IPS DF 6.9 (cell line): ENCODE measurements at places on chromosomes 7 and 10.

GRCh38 chr10:22984066-22984465, 56.2 kb downstream of the ARMC3 start:
- no peaks in the 10 kb centered on the region for H3K27me3 ChIP-seq
- no peak overlapping the region for H3K27ac ChIP-seq
- no peaks in the 10 kb centered on the region for H3K36me3 ChIP-seq
- H3K4me1 ChIP-seq, result no peaks in the 10 kb centered on the region

GRCh38 chr7:101629171-101629570, at the start of gene MYL10:
Gene MYL10 (minus strand): TSS chr7:101629296. CDS start chr7:101629118, 178 bp downstream.
- peaks cover 8% of the 10 kb centered on the region for H3K4me1 ChIP-seq
- no peak for DNase-seq
- H3K27ac ChIP-seq, result no peak within 1 kb of the TSS
- H3K4me3 ChIP-seq, result no peak within 1 kb of the TSS
- H3K36me3 ChIP-seq, result no peaks in the 10 kb centered on the region

- no peaks in the 10 kb centered on the region for H3K27me3 ChIP-seq
- no peaks in the 10 kb centered on the region for H3K36me3 ChIP-seq
These were observed 64.1 kb downstream of the AHR start for GRCh38 chr7:17362439-17363105.

- H3K4me1 ChIP-seq, result no peaks in the 10 kb centered on the region
- no peaks in the 10 kb centered on the region for H3K27me3 ChIP-seq
- H3K27ac ChIP-seq, result no peak overlapping the region
- no peaks in the 10 kb centered on the region for H3K36me3 ChIP-seq
- no peak overlapping the region for H3K4me3 ChIP-seq
- DNase-seq, result no peak
These were observed 37.3 kb upstream of the CNPY1 start for GRCh38 chr7:155583636-155584035.

DNA sequence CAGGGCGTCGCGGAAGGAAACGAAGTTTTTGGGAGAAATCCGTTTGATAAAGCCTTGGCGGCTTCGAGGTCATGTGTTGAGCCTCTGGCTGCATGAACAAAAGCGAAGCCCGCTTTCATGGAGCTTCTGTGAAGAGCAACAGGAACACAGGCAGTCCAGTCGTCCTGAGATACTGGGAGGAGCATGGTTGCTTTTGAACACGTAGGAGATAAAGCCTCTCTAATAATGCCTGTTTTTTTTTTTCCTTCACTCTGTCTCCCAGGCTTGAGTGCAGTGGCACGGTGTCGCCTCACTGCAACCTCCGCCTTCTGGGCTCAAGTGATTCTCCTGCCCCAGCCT, 473 bp upstream of the ZNF32 start:
- H3K4me3 ChIP-seq, result peak overlapping the region; percentile 41; the same call in 1 of the 2 replicates
- no peak for DNase-seq
- no peaks in the 10 kb centered on the region for H3K4me1 ChIP-seq
- H3K36me3 ChIP-seq, result peaks cover 8% of the 10 kb centered on the region; the same call in 1 of the 2 replicates
- no peak overlapping the region for H3K27ac ChIP-seq
- peaks cover 2% of the 10 kb centered on the region; the same call in 1 of the 2 replicates for H3K27me3 ChIP-seq

- H3K27me3 ChIP-seq, result no peaks in the 10 kb centered on the region
- no peak overlapping the region for H3K27ac ChIP-seq
- DNase-seq, result no peak
- peaks cover 2% of the 10 kb centered on the region; the same call in 1 of the 2 replicates for H3K4me1 ChIP-seq
- H3K36me3 ChIP-seq, result no peaks in the 10 kb centered on the region
These were observed 12.7 kb downstream of the AFAP1L2 start for GRCh38 chr10:114391599-114391998.

- no peak for DNase-seq
- H3K4me1 ChIP-seq, result no peaks in the 10 kb centered on the region
- no peak overlapping the region for H3K27ac ChIP-seq
- H3K27me3 ChIP-seq, result no peaks in the 10 kb centered on the region
These were observed 23.9 kb downstream of the TEX36 start for GRCh38 chr10:125659071-125659470.

GRCh38 chr7:52273685-52274610, 761.5 kb upstream of the POM121L12 start:
- H3K4me3 ChIP-seq, result no peak overlapping the region
- H3K27ac ChIP-seq, result no peak overlapping the region
- no peaks in the 10 kb centered on the region for H3K4me1 ChIP-seq
- no peaks in the 10 kb centered on the region for H3K36me3 ChIP-seq

DNA sequence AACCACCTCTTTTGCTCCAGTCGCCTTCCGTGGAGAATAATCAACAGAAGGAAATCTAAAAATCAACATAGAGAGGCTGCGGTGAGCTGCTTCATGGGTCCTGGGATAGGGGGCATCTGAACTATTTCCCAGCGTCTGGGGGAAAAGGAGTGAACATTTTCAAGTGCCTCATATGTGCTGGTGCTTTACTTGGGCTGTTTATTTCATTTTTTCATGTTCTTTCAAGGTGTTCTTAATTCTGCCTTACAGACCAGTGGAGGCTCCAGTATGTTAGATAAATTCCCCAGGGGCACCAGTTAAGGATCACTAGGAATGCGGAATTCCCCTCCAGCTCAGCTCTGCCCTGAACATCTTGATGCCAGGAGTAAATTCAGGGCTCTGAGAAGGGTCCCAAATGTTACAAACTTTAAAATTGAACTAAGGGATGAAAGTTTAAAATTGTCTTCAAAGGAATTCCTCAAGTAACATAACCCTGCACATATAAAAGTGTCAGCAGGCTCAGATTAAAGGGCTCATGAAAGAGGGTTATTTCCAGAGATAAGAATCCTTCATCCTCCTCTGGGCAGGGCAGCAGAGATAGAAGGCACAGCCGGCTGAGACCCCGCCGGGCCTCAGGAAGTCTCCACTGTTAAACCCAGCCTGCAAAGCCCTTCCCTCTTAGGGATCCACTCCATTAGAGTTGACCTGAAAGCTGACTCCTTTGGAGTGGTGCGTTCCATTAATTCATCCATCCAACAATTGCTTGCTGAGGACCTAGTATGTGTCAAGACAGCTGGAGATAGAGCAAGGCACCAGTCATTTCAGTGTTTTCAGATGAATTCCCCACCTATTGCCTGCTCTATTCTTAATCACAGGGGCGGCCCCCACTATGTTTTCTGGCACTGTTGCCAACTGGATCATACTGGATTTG, 345.8 kb downstream of the KCNMA1 start:
- H3K4me1 ChIP-seq, result 0 out of 2 replicates have a peak, but pooled peaks cover 2% of the 10 kb centered on the region
- H3K36me3 ChIP-seq, result no peaks in the 10 kb centered on the region
- no peak for DNase-seq
- no peak overlapping the region for H3K27ac ChIP-seq

DNA sequence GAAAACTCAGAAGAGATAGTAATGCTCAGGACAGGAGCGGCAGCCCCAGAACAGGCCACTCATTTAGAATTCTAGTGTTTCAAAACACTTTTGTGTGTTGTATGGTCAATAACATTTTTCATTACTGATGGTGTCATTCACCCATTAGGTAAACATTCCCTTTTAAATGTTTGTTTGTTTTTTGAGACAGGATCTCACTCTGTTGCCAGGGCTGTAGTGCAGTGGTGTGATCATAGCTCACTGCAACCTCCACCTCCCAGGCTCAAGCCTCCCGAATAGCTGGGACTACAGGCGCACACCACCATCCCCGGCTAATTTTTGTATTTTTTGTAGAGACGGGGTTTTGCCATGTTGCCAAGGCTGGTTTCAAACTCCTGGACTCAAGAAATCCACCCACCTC, 65.9 kb upstream of the CAPZA2 start:
- no peaks in the 10 kb centered on the region for H3K4me1 ChIP-seq
- no peak overlapping the region for H3K4me3 ChIP-seq
- DNase-seq, result no peak

DNA sequence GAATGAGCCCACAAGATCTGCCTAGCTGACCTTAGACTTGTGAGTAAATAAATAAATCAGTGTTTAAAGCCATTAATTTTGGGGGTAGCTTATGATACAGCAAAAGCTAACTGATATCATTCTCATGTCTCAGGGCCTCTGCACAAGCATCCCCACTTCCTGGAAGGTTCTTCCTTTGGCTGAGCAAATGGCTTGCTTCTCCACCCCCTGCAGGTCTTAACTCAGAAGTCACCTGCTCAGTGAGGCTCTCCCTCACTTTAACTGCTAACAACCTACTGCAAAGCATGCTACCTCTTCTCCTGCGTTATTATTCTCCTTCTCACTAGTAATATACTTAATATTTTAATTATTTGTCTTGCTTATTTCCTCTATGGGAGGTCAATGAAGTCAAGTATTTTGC, 167.3 kb downstream of the TPK1 start:
- DNase-seq, result no peak
- no peak overlapping the region for H3K4me3 ChIP-seq

- DNase-seq, result no peak
- H3K36me3 ChIP-seq, result no peaks in the 10 kb centered on the region
- H3K4me3 ChIP-seq, result no peak overlapping the region
- no peaks in the 10 kb centered on the region for H3K4me1 ChIP-seq
- H3K27me3 ChIP-seq, result no peaks in the 10 kb centered on the region
These were observed 484.5 kb upstream of the ZMIZ1 start for GRCh38 chr10:78584266-78584665.

- no peaks in the 10 kb centered on the region for H3K36me3 ChIP-seq
- H3K4me1 ChIP-seq, result no peaks in the 10 kb centered on the region
- no peak overlapping the region for H3K4me3 ChIP-seq
- DNase-seq, result no peak
These were observed 23.3 kb downstream of the TMEM106B start for GRCh38 chr7:12234334-12234865.

DNA sequence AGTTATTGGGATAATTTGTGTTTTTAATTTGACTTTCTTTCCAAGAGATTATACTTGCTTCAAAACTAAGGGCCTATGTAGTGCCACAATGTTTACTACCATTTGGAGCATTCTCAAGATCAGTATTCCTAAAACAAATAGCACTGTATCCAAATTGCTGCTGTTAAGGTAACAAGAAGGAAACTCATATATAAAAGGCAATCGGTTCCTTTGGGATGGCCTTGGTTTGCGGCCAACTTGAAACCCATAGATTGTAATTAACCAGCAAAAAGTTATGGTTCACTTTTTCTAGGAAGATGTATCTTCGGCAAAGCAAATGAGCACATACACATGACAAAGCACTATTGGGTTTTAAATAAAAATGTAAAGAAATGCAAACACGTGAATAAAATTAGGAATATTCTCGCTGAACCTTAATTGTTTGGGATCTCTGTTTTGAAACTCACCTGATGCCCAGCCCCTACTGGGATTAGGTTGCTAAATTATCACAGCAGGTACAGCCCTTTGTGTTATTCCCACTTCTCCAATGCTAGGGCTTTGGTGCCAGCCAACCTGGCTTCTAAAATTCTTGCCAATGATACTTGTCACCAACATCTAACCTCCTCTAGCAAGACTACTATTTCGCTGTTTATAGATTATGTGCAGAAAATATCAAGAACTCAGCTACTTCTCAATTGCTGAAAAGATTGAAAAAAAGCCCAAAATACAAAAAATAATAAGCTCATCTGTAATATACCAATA, 16.0 kb downstream of the CDNF start:
- no peak for DNase-seq
- no peaks in the 10 kb centered on the region for H3K36me3 ChIP-seq
- no peak overlapping the region for H3K4me3 ChIP-seq
- no peaks in the 10 kb centered on the region for H3K27me3 ChIP-seq

- H3K4me1 ChIP-seq, result peaks cover 4% of the 10 kb centered on the region
- DNase-seq, result no peak
- H3K4me3 ChIP-seq, result no peak overlapping the region
- H3K36me3 ChIP-seq, result no peaks in the 10 kb centered on the region
These were observed 1.7 kb upstream of the TMEM213 start for GRCh38 chr7:138796038-138796615.

- H3K27me3 ChIP-seq, result no peaks in the 10 kb centered on the region
- H3K27ac ChIP-seq, result no peak overlapping the region
- H3K4me3 ChIP-seq, result no peak overlapping the region
- no peaks in the 10 kb centered on the region for H3K4me1 ChIP-seq
- H3K36me3 ChIP-seq, result no peaks in the 10 kb centered on the region
These were observed 517.4 kb downstream of the PARD3 start for GRCh38 chr10:34297541-34298345.

DNA sequence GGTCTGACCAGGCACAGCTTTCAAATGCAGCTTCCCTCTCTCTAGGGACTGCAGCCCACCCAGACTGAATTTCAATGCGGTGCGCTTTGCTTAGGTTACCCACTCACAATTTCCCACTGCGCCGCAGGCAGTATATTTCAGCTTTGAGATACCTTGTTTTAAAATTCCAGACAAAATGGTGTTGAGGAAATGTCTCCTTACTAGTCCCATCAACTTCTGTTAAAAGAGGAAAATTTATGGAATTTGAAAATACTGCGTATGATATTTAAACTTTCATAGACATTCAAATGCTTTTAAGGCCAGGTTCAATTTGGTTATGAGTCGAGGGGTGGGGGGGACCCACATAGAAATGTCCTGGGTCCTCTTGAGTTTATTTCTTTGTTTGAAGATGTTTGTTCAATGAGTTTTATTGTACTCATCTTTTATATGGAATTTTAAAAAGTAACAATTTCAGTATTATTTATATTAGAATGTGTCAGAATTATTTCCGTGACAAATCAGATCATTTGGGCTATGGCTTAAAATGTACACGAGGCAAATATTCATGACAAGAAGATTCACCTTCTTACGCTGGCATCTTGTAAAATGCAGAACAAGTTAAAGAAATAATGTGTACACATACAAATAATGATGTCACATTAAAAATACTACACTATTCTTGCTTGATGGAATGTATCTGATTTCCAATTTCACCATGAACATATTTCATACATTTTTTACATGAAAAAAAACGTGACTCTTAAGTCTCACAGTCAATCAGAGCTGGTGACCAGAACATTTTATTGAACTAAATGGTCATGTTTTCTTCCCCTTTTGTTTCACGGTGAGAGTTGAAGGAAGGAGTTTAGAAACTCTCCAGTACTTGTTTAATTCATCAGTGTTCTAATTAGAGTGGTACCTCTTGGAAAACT, 1.3 kb downstream of the IKZF1 start:
- no peaks in the 10 kb centered on the region for H3K36me3 ChIP-seq
- no peak overlapping the region for H3K4me3 ChIP-seq
- H3K27ac ChIP-seq, result no peak overlapping the region
- H3K4me1 ChIP-seq, result peaks cover 2% of the 10 kb centered on the region
- peaks cover 25% of the 10 kb centered on the region for H3K27me3 ChIP-seq

GRCh38 chr7:1054861-1055450, 10.6 kb downstream of the GPR146 start:
- peaks cover 5% of the 10 kb centered on the region; the same call in 1 of the 2 replicates for H3K36me3 ChIP-seq
- DNase-seq, result no peak
- no peak overlapping the region for H3K27ac ChIP-seq
- peaks cover 10% of the 10 kb centered on the region; the same call in 1 of the 2 replicates for H3K4me1 ChIP-seq
